Upper lobe of right lung (tissue), 1 donor: ENCODE measurements at places on chromosomes 11 and 22.

DNA sequence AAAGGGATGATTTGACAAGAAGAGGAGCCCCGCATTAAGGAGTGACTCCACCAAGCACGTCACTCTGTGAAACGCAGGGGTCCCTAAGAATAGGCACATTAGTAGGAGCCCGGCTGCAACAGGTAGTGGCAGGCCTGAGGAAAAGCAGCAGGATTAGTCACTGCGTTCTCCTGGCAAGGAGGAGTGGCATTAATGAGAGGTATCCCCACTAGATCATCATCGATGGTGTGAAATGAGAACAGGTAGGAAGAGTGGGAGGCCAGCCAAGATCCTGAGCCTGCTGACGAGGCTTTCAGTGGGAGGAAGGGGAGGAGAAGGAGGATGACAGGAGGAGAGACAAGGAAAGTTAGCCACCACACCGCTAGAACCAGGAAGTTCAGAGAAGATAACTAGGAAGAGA lies 38.6 kb downstream of the NRXN2 start:
- DNase-seq: peak; percentile 6

DNA sequence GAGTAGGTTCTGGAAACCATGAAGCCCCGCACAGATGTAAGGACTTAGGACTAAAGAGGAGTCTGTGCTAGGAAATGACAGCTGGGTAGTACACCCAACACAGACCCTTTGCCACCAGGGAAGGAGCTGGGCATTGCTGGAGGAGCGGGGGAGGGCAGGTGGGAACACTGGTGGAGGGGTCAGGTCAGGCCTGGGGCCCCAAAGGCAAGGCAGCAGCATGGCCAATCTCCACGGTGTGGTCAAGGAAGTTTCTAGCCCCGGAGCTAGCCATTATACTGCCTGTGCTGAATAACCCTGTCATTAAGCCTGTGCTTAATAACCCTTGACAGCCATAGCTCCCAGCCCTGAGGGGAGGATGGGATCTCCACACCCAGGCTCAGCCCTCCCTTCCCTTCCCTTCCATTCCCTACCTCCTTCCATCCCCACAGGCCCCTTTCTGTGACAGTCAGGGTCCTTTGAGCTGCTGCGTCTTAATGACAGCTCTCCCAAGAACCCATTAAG lies 2.1 kb downstream of the TMPRSS4 start:
- DNase-seq: no peak

DNA sequence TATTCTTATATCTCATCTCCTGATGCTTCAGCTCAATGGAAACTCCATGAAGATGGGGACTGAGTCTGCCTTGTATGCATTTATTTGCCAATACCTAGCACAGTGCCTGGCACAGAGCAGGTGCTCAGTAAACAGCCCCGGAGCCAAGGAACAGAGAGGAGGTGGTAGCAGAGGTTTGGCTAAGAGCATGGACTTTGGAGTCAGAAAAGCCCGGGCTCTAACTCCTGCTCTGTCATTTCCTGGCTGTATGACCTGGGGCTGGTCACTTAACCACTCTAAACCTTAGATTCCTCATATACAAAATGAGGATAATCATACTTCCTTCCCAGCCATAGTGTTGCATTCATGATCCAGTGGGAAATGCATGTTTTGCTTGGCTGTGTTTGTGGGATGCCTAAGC lies 36.6 kb downstream of the TP53I11 start:
- DNase-seq: no peak

- DNase-seq: no peak
Measured at GRCh38 chr11:45331839-45332238, 45.7 kb upstream of the SYT13 start.

DNA sequence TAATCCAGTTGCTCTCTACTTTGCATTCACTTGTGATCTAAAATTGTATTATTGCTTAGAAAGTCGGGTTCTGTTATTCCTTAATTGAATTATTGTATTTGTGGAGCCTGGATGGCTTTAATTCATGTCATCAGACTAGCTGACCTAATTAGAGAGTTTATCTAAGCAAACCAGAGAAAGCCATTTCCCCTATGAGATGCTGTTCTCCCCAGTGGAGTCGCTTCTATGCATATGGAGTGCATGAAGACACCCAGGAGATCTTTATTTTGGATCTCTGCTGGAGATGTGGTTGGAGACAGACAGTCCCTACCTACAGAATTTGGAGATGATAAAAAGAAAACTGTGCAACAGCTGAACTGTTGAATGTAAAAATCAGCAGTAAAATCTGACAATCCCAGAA lies 45.2 kb upstream of the MYO18B start:
- no peak for DNase-seq

DNA sequence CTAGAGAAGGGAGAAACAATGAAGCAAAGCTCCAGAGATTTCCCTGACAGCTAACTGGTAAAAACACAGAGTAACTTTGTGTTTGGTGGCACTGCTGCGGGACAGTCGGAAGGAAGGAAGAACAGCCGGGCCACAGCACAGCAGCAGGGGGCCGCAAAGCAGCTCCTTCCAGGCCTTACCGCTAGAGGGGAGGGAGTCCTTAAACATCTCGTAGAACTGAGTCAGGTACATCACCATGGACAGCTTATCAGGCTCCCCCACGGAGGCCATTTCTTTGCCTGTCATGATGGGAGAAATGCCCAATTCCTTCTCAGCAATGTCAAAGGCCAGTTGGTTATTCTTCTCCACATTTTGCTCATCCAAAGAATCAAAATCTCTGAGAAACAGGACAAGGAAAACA lies 114.6 kb upstream of the BID start:
- DNase-seq: no peak

DNA sequence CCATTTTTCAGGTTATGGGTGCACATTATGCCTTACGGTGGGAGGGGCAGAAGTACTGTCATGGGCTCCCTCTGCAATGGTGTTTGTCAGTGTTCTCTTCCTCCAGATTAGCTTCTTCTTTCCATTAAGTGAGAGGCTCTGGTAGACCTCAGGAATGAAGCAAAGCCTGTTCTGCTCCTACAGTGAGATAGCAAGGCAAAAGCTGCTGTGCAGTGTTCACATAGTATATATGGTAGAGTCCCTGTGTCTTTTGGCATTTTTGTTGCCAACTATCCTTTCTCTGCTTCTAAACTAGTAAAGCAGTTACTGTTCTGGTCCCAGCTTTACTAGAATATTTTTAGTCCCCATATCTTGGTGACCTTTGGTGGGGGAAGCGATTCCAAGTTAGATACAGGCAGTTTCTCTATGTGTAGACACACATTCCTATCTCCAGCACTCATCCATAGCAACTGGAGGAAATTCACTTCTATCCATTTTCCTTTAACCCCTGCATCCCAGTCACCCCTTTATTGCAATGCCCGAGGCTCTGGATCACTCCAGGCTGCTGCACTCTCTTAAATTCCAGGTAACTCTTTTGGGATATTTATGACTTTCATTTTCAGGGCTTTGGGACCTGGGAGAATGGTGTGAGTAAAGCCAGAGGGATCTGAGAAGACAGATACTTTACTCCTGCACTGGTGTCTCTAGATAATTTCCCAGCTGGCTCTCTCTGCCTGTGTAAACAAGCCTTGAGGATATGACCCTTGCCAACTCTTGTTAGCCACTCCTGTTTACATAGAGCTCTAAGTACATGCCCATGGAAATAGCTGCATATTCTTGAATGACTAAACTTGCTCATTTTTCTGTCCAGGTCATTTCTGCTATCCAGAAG lies 3.9 kb upstream of the TRIM34 start:
- DNase-seq: no peak

- DNase-seq: no peak
Measured at GRCh38 chr11:100730266-100730665, 43.2 kb downstream of the ARHGAP42 start.

DNA sequence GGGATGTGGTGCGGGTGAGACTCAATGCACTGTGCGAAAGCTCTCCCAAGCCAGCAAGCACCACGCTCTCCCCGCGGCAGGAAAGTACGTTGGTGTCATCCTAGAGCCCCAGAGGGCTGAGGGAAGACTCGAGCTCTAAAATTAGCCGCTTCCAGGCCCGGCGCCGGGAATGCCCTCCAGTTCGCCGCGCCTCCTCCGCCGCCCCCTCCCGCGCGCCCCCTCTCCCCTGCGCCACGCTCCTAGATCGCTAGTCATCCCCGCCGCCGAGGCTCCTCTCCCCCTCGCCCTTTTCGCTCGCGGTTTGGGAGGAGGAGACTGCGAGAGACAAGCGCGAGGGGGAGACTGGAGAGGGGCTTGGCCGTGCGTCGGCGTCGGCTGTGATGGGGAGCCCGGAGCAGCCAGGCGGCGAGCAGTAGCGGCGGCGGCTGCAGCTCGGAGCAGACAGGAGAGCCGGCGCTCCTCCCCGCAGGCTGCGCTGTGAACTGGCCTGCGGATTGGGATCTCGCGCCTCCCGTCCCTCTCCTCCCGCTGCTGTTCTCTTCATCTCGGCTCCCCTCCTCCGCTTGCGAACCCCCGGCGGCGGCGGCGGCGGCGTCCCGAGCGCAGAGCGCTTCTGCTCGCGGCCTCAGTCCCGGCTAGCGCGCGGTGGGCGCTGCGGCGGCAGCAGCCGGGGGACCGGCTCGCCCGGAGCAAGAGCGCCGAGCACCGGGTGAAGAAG lies at the start of gene FAT3:
FAT3 (plus strand) TSS at position 412 of the 718 bp plus-strand sequence. CDS start 127,295 bp downstream, outside the sequence.
- DNase-seq: peak; percentile 63

DNA sequence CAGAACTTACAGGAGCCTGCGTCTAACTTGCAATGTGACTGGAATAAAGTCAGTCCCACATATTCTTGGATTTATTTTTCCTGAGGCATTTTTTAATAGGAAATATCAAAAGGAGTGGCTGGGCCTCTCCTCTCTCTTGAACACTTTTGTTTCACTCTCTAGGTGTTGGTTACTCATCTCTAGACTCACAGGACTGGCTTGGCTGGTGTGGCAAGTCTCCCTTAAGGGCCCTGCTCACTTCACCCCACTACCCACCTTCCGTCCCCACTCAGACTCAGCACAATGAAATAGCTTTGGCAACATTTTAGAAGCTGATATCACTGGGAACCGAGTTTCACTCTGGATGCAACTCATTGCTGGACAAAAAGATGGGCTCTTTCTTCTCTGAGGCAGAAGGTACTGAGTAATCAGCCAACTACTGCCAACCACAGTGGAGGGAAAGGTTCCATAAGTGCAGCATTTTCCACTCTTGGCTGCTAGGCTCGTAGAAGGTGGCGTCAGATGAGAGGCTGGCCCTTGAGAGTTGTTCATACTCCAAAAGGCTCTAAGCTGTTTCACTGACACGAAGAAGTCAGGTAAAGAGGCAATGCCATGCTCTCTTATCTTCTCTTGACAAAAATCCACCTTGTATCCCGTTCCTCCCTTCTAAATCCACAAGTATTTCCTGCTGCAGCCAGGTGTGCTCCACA lies 390.6 kb downstream of the SOX6 start:
- DNase-seq: peak; percentile 74

- no peak for DNase-seq
Measured at GRCh38 chr22:36226189-36226588, 13.1 kb downstream of the APOL2 start.

DNA sequence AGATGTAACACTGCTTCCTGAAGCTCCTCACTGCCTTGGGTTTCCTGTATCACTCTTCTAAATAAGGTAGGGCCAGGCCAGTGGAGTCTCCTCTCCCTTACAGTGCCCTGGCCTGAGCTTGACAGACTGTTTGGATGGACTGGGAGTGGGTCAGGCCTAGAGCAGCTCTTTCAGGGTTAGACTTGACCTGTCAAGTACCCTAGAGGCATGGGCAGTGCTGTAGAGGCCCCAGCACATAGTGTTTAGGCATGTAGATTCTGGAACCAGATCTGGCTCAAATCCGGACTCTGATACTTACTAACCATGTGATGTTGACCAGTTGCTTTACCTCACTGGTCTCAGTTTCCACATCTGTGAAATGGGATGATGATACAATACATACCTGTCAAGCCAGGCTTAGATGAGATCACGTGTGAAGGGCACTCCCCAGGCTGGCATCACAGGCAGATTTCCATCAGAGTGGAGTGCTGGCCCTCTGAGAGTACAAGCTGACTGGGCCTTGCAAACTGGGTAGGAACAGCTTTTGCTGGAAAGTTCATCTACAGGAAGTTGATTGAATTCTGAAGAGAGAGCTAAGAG lies 1.4 kb upstream of the MICAL2 start:
- DNase-seq: no peak

DNA sequence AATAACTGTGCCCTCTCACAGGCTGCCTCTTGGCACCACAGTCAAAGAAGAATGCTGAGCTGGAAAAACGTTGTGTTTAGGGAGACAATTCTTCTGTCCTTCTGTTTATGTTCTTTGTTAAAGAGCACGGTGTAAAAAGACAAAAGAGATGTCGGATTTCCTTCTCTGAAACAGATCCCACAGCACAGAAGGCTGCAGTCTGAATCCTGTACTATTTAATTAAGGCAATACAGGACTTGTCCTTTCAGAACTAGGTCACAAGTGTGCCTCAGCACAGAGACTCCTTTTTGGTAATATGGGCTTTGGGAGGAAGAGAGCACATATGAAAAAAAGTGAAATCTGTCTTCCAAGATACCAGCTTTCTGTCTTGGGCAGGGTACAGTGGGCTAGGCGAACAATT lies 201.2 kb downstream of the NTM start:
- DNase-seq: no peak

GRCh38 chr11:28535677-28536076 lies 427.5 kb downstream of the METTL15 start:
- no peak for DNase-seq

- DNase-seq: no peak
Measured at GRCh38 chr11:134437821-134438220, 25.8 kb upstream of the B3GAT1 start.

GRCh38 chr11:35073691-35074419 lies 65.1 kb upstream of the CD44 start:
- DNase-seq: no peak

DNA sequence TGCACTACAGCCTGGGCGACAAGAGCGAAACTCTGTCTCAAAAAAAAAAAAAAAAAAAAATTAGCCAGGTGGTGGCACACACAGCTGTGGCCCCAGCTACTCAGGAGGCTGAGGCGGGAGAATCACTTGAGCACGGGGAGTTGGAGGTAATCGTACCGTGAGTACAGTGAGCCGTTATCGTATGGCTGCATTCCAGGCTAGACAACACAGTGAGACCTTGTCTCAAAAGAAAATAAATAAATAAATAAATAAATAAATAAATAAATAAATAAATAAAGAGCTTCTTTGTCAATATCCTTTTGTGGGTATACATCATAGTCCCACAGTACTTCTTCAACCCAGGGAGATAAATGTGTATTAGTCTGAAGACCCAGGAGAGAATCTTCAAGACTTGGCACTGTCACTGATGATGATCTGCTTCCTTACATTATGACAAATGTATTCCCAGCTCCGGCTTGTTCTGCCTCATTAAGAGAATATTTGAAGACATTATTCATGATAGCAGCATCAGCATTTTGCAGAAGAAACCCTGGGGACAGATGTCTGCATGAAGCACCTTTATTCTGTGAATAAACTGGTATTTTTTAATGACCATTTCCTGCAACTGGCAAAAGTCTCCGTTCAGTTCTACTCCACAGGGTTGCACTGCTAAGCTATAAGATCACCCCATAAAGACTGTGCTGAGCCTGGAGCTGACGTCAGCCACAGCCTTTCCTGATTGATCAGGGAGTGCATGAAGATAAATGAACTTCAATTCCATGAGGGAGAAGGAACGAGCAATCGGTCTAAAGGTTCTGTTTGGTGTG lies 1.6 kb upstream of the ACY3 start:
- DNase-seq: peak; percentile 13
